Fibroblast of upper back skin (primary cell): ENCODE measurements at places on chromosomes 2 and 18.

- peak; percentile 35 for DNase-seq
These were observed 721 bp downstream of the MCEE start for GRCh38 chr2:71129114-71129901.

- DNase-seq, result no peak
These were observed 852 bp upstream of the KCNH7 start for GRCh38 chr2:162839419-162839818.

DNA sequence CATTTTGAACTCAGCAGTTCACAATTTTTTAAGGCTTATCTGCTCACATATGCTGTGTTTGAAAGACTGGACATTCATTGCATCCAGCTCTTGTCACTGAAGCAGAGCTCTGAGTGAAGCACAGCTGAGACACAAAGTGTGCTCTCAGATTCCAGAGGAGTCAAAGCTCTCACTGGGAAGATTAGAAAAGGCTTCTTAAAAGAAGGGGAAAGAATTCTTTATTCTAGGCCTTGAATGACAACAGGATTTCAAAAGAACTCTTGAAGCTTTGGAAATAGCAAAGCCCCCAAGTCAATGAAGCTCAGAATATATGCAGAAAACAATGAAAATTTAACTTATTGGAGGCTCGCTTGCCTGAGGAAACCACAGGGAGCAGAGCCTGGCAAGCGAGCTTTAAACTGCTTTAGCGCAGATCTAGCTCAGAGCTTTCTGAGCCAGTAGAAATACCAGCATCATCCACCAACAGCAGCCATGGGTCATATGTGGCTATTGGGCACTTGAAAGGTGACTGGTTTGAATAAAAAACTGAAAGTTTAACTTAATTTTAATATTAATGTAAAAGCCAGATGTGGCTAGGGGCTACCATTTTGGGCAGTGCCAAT is 369.7 kb downstream of the OSR1 start:
- no peak for DNase-seq

GRCh38 chr2:28904802-28905457 is 10.5 kb downstream of the WDR43 start:
- DNase-seq, result no peak

GRCh38 chr2:237892478-237892877 is 33.1 kb downstream of the RAMP1 start:
- no peak for DNase-seq

DNA sequence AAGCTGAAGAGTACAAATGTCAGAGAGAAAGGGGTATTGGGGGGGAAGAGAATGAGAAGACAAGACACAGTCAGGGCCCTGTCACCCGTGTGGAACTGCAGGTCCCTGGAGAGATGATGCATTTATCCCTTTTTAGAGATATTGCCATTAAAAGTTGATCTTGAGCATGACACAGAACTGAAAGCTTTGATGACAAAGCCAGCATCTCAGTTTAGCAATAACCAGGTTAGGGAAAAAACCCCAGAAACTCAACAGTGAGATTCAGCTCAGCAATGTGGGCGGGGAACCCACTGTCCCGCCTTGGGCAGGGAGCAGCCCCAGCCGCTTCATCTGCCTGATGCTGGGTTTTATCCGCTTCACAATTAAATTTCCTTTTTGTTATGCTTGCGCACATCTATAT is 181.1 kb downstream of the NEDD4L start:
- DNase-seq, result no peak
